NCI-H1417 (cell line): ENCODE measurements at places on chromosomes 12 and 14.

GRCh38 chr12:57844709-57845477, 1.6 kb downstream of the CTDSP2 start:
- DNase-seq, result peak; percentile 56

DNA sequence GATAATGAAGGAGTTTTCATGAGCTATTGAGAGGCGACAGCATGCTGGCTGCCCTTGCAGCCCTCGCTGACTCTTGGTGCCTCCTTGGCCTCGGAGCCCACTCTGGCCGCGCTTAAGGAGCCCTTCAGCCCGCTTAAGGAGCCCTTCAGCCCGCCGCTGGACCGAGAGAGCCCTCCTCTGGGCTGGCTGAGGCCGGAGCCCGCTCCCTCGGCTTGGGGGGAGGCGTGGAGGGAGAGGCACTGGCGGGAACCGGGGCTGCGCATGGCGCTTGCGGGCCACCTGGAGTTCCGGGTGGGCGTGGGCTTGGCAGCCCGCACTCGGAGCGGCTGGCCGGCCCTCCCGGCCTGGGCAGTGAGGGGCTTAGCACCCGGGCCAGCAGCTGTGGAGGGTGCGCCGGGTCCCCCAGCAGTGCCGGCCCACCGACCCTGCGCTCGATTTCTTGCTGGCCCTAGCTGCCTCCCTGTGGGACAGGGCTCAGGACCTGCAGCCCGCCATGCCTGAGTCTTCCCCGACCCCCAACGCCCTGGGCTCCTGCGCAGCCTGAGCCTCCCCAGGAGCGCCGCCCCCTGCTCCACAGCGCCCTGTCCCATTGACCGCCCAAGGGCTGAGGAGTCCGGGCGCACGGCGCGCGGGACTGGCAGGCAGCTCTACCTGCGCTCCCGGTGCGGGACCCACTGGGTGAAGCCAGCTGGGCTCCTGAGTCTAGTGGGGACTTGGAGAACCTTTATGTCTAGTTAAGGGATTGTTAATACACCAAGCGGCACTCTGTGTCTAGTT, 20.1 kb upstream of the PAWR start:
- DNase-seq, result no peak

GRCh38 chr14:102811254-102811963, 34.2 kb downstream of the TRAF3 start:
- peak; percentile 7 for DNase-seq

DNA sequence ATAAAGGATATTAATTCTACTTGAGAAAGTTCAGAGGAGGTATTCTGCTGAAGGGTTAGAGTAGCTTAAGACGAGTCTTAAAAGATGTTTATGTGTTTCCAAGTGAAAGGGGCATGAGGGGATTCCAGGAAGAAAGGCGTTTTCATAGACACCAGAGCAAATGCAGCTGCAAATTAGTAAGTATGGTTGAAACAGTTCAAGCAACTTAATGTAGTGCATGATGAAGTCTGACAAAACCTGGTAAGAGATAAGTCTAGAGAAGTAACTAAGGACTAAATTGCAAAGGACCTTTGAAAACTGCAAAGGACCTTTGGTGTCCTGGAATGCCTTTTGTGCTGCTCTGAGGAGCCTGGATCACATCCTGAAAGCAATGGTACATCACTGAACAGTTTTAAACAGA, 11.5 kb downstream of the LUM start:
- no peak for DNase-seq

DNA sequence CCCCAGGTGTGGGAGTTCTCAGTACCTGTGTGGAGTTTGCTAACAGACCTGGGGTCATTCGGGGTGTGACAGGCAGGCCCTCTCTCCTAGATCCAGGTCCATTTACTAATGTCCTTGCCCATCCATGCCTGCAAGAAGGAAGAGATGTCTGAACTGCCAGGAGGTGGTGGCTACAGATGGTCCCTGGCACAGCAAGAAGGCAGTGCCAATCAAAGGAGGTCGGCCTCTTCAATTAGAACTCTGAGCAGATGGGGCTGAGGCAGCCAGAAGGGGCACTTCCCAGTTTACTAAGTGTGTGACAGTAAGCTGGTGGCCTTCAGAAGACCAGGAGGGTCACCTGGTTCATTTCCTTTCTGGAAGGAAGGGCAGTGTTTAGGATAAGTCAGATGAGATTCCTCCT, 202.5 kb downstream of the CACNA1C start:
- no peak for DNase-seq

DNA sequence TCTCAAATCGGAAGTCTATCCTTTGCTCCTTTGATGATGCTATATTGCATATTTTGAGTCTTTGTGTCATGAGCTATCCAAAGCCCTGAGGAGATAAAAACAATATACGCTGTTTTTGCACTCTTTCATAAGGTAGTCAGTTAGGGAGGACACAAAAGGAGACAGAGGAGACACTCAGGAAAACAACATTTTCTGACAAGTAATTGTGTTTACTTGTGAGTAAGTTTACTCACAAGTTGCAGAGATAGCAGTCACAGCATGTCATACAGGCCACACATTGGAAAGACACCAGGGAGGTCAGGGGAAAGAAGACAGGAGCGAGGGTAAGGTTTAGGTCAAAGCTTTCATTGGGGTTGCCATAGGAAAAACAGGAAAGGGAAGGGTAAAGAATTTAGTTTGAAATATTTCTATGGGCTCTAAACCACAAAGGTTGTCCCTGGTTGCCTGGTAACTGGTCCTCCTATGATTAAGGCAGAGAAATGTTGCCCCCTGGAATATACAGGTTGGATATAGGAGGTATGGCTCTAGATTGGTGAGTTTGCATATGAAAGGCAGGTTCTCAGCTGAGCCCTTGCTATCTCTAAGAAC, 7.4 kb upstream of the GABARAPL1 start:
- DNase-seq, result no peak

- no peak for DNase-seq
Measured at GRCh38 chr12:49220972-49221371, 32.1 kb upstream of the TUBA1A start.
